Cortex of kidney (tissue), 1 donor: ENCODE measurements at places on chromosomes 1 and 21.

DNA sequence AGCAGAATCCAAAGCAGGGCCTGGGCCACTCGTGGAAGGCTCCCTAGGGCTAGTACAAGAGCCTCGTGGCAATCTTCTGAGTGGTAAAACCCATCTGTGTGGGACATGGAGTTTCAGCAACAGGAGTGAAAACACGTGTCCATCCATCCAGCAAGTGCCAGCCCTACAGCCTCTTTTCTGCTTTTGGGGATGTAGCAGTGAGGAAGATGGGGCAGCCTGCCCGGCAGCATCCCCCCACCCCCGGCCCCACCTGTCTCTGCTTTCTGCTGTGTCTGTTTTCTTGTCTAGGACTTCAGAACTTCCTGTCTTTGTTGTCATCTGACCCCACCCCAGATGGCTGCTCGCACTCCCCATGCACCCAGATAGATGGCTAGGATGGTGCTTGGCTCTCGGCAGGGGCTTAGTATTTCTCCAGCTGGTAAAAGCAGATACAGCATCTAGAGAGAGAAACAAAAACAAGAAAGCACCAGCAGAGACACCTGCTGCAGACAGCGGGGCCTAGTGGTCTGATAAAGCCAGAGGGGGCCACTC is 1.5 kb downstream of the CPTP start:
- DNase-seq, result no peak

GRCh38 chr1:236692742-236693141 is 6.4 kb downstream of the ACTN2 start:
- no peak for DNase-seq

DNA sequence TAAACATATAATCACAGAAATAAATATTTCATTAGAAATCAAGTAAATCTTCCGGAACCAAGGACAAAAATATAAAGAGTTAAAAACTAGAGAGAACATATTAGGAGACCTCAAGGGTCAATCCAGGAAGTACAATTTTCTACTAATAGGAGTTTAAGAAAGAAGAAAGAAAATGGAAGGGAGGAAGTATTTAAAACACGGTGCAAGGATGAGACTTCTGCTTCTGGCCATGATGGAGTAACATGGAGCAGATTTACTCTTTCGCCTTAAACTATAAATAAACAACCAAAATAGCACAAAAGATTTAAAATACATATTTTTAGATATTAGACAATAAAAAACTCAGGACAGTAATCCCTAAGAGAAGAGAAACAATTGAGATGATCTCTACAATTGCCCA is 12.6 kb upstream of the IFNAR1 start:
- DNase-seq, result no peak

GRCh38 chr1:91501971-91502671 is 1.5 kb downstream of the CDC7 start:
- no peak for DNase-seq

- no peak for DNase-seq
These were observed 258.3 kb downstream of the OLFM3 start for GRCh38 chr1:101738475-101738874.

- DNase-seq, result no peak
These were observed 410.5 kb upstream of the LRRC7 start for GRCh38 chr1:69157046-69157756.

DNA sequence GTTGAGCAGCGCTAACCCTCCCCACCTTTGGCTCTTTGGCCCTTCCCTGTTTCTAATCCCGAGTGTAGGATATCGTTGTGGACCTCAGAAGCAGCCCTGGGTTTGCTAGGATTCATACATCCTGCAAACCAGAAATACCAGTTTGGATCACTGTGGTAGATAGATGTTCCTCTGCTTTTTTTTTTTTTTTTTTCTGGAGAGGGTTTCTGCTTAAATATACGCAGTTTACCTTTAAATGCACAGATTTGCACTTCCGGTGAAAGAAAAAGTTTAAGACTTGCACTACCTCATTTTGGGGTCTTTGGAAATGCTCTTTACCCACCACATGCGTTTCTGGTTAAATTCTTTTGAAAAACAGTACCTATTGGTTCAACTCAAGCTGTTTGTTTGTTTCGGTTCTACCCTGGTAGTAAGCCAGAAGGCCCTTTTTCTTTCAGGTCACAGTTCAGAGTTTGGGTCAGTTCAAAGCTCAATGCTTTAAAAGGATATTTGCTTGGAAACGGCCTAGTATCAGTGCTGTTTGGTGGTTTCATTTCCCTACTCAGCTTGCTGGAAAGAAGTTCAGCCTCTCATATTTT is 908 bp downstream of the DDI2 start:
- DNase-seq, result no peak

- DNase-seq, result no peak
These were observed 37.3 kb upstream of the RUNX1 start for GRCh38 chr21:35086357-35086756.

DNA sequence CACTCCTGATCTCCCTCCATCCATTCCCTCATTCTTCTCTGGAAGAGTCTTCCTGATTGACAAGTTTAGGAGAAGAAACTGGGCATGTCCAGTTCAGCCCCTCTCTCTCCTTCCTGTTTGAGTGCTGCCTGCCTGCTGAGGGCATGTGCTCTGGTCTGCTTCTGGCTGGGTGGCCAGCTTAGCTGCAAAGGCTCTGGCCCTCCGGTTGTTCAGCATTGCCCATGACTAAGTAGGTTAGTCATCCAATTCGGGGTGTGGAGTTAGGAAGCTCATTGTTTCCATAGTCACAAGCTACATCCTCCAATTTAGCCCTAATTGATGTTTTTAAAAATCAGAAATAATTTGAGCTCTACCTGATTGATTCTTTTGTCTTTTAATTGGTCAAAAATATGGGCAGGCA is 25.6 kb upstream of the PLA2G2E start:
- DNase-seq, result no peak

DNA sequence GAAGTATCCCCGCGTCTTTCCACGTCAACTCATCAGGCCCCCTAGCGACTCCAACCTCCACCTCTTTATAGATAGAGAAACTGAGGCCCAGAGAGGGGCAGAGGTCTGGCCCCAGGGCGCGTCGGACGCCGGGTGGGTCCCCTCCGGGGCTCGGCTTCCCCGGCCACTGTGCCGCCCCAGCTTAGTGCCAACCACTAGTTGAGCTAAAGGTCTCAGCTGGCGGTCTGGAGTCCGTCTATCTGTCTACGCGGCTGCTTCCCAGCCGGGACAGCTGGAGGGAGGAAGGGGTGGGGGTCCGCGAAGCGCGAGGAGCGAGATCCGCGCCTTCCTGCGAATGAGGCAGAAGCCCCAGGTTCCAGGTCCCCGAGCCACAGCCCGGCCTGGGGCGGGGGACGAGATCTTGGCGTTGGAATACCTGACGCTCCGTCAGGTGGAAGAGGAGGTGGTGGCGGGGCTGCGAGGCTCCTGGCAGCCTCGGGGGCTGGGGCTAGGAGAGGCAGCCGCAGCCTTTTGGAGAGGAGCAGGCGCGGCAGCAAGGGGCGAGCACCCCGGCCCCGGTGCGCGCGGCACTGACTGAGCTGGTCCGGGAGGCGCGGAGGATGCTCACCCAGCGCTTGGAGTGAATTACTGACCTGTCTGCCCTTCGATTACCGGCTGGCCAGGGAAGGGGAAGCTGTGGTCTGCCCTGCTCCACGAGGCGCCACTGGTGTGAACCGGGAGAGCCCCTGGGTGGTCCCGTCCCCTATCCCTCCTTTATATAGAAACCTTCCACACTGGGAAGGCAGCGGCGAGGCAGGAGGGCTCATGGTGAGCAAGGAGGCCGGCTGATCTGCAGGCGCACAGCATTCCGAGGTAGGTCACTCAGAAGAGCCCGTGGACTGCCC is 937 bp downstream of the PODN start:
- no peak for DNase-seq

GRCh38 chr1:61370913-61371279 is 288.5 kb downstream of the NFIA start:
- DNase-seq, result no peak

- no peak for DNase-seq
These were observed 35.6 kb upstream of the LAMC2 start for GRCh38 chr1:183150445-183150844.

- no peak for DNase-seq
These were observed 86.8 kb downstream of the COL24A1 start for GRCh38 chr1:86069757-86070145.

GRCh38 chr1:226017070-226017469 is 17.9 kb upstream of the SDE2 start:
- DNase-seq, result no peak

- DNase-seq, result no peak
These were observed 38.6 kb downstream of the STYXL2 start for GRCh38 chr1:167132301-167133010.

DNA sequence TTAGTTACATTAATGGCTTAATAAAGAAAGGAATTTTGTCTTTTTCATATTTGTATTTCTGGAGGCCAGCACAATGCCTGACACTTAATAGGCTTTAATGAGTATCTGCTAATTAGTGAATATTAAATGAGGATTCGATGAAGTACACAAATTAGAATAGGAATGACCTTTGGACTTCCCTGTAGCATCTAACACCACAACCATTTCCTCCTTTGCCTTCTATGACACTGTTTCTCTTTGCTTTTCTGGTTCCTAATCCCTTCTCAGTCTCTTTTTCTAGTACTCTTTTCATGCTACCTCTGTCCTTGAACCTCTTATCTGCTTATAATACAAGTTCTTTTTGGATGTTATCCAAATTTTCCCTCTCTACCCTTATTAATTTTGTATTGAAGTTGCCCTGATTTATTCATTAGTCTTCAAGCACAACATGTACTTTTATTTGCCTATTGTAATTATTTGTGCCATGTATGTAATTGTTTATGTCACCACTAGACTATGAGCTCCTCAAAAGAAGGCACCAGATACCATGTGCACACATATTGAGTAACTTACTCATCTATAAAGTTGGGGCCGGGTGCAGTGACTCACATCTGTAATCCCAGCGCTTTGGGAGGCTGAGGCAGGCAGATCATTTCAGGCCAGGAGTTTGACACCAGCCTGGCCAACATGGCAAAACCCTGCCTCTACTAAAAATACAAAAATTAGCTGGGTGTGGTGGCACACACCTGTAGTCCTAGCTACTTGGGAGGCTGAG is 23.8 kb downstream of the RPS27 start:
- no peak for DNase-seq

- DNase-seq, result no peak
These were observed 132.7 kb upstream of the USP24 start for GRCh38 chr1:55347866-55348265.

- no peak for DNase-seq
These were observed 118.6 kb upstream of the PPP2R5A start for GRCh38 chr1:212166644-212167043.

GRCh38 chr1:110053552-110054428 is 16.7 kb downstream of the ALX3 start:
- no peak for DNase-seq

- no peak for DNase-seq
These were observed 15.8 kb downstream of the MAPKAPK2 start for GRCh38 chr1:206700445-206701036.

DNA sequence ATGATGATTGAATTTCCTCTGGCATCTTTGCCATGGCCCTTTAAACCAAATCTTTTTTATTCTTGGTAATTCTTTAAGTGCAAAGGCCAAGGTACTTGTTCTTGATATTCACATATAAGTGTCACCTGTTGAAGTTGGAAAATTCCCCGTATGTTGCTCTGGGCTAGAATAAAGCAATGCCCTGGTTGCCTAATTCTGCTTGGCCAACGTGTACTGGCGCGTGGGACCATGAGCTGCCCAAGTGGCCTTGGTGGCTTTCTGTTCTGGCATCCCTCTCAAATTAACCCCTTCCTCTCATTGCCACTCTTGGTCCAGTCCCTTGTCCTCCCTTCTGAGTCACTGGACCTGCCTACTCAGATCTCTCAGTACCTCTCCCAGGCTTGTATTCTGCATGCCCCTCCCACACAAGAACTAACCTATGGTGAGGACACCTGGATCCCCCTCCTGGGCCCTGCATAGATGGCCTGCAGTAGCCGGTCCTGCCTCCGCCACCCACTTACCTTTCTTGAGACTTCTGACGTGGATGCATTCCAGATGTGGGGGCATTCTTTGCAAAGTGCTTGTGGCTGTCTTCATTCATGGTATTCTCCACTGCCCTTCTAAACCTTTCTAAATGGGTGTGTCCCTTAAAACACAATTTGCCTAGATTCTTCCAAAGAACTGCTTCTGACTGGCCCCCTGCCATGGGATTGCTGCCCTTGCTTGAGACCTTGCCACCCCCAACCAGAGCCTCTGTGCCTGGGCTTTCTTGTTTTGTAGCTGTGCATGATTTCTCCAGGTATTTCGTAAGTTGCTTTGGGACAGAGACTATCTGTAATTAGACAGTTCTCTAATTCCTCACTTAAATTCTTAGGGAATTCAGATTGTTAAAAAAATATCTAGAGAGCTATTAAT is 152.4 kb downstream of the GALNT2 start:
- DNase-seq, result no peak

DNA sequence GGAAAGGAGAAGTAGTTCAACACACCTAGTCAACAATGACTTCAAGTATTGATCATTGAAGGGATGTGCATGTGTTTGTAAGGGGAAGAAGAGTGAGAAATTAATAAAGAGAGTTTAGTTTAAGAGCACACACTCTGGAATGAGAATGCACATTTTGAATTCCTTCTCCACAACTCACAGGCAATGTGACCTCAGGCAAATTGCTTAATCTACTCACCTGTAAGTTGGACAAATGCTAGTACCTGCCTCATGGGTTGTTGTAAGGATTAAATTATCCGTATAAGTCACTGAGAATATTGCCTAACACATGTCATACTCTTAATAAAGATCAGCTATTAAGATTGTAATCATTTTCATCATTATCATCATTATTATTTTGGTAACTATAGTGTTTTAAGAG is 204.0 kb upstream of the NFIA start:
- no peak for DNase-seq

DNA sequence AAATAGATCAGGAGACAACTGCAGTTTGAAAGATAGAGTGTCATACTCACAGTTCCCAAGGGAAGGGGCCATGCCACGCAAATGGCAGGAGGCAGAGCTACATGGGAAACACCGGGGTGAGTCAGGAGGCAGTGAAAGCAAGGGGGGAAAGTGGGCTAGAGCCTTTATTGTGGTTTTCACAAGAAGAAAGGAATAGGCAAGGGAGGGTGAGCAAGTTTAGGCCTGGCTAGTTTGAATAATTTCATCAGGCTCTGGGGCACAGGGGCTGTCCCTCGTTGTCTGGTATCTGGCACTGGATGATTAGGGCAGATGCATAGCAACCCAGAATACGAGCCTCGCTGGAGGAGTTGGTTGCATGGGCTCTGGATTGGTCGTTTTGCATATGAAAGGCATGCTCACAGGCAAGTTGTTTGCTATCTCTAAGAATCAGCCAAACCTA is 17.0 kb upstream of the ITLN2 start:
- no peak for DNase-seq

- no peak for DNase-seq
These were observed 123.7 kb upstream of the EDN2 start for GRCh38 chr1:41608211-41608610.

DNA sequence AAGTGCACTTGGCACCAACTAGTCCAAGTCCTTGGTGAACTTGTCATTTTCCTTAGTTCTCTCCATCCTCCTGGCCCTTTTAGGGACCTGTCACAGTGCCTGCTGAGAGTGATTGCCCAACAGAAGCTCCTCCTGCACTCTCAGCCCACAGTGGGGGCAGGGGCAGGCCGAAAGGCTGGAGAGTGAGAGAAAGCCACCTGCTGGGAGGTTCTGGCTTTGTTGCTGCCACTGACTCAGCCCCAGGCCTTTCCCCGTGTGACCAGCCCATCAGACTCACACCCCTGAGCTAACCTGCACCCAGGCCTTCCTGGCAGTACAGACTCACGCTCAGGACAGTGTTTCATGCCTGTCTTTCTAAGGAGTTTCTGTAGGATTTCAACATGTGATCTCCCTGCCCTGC is 17.1 kb upstream of the PROK1 start:
- no peak for DNase-seq

- no peak for DNase-seq
These were observed 8.3 kb upstream of the MEF2D start for GRCh38 chr1:156508955-156509234.
